ENCODE measurements at places on chromosomes 2 and 18.

- DNase-seq: no peak
Observed at GRCh38 chr18:73514449-73514848, 633.2 kb downstream of the FBXO15 start.

DNA sequence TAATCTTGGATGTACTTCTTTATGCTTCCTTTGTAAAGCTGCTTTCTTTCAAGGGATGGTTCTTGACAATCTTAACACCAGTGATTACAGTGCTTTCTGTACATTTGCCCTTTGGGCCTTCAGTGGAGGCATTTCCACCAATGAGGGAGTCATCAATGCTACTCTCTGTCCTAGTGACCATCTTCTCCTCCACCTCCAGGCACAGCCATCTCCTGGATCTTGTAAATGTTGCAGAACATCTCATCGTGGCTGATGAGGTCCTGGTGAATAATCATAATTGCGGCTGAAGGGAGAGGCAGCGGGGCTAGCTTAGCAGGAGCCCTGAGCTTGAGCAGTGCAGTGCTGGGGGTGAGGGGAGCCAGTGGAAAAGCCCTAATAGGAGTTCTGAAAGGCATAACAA lies 32.5 kb downstream of the IDH1 start:
- no peak for DNase-seq

DNA sequence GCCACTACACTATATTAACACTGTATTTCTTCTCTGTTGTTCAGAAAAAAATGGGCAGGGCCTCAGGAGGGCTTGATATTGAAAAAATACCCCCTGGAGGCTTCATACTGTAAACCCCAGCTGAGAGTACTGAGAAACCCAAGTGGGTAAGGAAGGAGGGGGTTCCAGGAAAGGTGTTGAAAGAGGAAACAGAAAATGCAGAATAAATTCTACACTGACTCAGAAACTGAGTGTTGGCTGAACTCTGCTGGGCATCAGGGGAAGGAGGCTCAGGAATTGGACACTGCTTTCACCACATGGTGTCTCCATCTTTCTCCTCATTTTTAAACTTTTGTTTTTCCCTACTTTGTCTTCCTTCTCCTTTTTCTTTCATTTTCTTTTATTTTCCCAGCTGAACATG lies 253.7 kb downstream of the DYM start:
- DNase-seq: no peak

- peak; percentile 85 for DNase-seq
Observed at GRCh38 chr2:219576505-219577388, 4.6 kb downstream of the INHA start.

DNA sequence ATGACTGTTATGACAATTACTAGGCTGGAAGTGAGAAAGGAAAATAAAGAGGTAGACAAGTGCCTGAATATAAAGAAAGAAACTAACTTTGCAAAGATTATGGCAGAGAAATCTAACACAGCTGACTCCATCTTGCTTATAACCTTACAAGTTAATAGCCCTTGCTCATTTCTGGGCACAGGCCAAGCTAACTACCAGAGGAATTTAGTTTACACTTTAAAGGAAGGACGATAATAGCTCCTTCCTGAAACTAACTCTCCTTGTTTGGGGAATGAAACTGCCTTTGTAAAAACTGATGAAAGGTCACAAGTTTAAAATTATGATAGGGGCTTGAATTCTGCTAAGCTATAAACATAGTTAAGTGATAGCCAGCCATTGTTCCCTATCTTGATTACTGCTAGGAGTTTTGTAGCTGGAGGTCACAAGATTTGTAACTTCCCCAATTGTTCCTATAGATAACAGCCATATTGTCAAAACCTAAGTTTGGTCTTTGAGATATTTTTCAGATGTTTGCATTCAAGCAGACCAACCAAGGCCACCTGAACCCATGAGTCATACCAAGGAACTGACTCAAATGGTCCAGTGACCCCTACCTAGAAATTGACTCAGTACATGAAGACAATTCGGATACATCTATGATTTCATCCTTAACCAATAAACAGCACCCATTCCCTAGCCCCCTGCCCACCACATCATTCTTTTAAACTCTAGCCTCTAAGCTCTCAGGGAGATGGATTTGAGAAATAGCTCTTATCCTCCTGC lies 209.2 kb upstream of the LRATD1 start:
- no peak for DNase-seq

GRCh38 chr2:97741251-97741650 lies 27.9 kb downstream of the ZAP70 start:
- no peak for DNase-seq

GRCh38 chr2:143357966-143358365 lies 228.7 kb downstream of the ARHGAP15 start:
- peak; percentile 22 for DNase-seq

DNA sequence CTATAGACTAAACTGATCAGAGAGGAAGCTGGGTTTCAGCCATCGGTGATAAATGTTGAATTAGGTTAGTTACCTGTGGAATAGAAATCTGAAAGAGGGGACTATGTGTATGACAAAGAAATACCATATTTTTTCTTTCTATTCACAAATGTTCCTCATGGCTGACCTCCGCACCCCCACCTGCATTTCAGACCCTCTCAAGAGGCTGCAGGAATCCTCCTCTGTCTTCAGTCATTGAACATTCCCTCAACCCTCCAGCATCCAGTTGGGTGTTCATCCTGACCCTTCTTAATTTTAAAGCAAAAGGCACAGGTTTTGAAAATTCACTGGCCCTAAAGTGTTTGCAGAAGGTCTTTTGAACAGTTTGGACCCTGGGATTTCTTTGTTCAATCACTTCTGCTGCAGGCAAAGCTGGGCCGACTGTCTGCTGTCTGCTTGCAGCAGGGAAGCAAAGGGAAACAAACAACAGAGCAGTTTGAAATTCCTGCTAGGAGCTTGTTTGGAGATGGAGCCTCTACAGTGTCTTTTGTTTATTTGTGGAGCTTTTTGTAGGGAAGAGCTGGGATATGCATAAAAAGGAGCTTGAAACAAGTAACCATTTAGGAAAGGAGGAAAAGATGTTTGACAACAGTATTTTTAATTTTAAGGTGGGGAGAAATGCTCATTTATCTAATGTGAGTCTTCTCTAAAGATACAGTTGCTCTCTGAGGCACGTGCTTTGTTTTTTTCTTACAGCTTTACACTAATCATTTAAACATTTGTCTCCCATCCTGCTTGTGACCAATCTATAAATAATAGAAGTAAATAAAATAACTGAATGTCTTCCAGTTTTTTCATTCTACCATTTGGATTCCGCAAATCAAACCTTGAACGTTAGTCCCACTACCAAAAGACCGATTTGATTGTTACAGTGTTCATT lies 213.3 kb upstream of the MMADHC start:
- peak; percentile 31 for DNase-seq

- DNase-seq: peak; percentile 84
Observed at GRCh38 chr2:176111309-176111663, 4.2 kb downstream of the HOXD11 start.

Measured in tongue (tissue), 3 donors.